ENCODE measurements at places on chromosomes 4 and X.

GRCh38 chr4:122882857-122883735 is 39.3 kb downstream of the NUDT6 start:
- DNase-seq, result no peak

GRCh38 chr4:182409271-182409670 is 166.1 kb downstream of the TENM3 start:
- no peak for DNase-seq

DNA sequence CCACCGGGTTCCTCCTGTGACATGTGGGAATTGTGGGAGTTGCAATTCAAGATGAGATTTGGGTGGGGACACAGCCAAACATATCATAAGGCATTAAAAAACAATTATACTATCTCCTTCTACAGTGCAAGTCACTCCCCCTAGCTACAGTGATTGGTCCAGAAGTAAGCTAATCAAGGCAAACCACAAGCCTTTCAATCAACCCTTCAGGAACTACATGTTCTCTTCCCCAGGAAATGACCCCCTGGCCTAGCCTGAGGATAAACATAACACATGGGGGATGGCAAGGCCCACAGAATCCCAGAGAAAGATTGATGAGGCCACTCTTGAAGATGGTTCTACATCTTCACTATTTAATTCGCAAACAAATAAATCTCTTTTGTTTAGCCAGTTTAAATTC is 25.2 kb upstream of the FAM241A start:
- no peak for DNase-seq

GRCh38 chr4:114311787-114312186 is 286.8 kb upstream of the UGT8 start:
- no peak for DNase-seq
